Lower lobe of right lung (tissue), 2 donors: ENCODE measurements at places on chromosomes 5 and 9. TPM values are rescaled to one million over a fixed set of nuclear protein-coding genes. Genes with fewer than 3 reads are reported as not detected.

GPR150 gene
- 0.18 TPM for total RNA-seq

SLC34A3 gene
- total RNA-seq, result not detected

SPATA6L gene
- 16.3 TPM for total RNA-seq

SYK gene
- 88.9 TPM for total RNA-seq

LCN10 gene
- 2.5 TPM for total RNA-seq

GABRP gene
- 0.38 TPM for total RNA-seq

CTNND2 gene
- total RNA-seq, result 6.0 TPM

ZNF618 gene
- 10.2 TPM for total RNA-seq

TRUB2 gene
- total RNA-seq, result 18.1 TPM

NSUN2 gene
- total RNA-seq, result 43.3 TPM

WWC1 gene
- total RNA-seq, result 61.9 TPM

SVEP1 gene
- 55.9 TPM for total RNA-seq

PRUNE2 gene
- 13.6 TPM for total RNA-seq

DNA sequence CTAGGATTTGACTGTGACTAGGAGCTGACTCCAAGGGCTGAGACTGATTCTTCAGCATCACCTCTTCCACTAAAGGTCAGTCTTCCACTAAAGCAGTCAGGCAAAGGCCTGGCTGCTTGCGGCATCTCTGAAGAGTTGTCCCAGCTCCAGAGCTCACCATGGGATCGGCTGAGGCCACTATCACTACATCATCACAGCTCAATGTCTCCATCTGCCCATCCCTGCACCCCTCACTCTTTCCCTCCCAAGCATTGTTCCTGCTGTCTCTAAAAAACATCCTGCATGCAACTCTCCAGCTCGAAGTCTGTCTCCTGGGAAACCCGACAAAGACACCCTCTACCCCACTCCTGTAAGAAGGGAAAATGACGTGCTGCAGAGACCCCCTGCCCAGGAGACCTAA, 15.5 kb upstream of the WWC1 start:
- no peak for DNase-seq

DNA sequence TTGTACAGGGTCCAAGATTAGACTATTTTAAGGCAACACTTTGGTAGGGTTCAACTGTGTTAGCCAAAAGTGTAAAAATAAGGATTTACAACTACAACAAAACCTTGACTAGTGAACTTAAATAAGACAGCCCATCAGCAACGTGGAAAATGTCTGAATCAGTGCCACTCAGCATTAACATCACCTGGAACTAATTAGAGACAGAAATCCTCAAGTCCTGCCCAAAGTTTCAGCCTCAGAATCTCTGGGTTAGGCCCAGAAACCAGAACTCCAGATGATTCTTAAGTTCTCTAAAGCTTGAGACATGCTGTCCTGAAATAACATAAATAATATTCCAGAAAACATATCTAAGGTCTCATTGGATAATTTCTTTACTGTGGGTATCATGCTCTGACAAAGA, 118.6 kb downstream of the SEMA6A start:
- DNase-seq, result no peak

DNA sequence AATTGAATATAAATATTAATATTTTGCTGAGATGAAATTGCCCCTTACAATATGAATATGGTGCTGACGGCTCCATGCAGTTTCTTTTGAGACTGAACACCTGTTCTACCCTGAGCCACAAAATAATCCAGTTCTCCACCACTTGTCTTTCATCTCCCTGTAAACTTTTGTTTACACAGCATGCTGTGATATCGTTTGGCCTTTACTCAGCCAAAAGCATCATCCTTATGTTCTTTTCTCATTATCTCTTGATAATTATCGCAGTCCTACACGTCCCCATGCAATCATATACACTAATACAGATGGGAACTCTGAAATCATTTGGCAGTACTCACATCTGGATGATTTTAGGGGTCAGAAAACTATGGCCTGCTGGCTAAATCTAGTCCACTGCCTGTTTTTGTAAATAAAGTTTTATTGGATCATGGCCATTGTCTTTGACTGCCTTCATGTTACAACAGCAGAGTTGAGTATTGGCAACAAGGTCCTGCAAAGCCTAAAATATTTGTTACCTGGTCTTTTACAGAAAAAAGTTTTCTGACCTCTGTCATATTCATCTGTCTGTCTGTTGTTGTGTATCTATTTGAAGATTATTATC, 53.3 kb downstream of the AOPEP start:
- no peak for DNase-seq

DNA sequence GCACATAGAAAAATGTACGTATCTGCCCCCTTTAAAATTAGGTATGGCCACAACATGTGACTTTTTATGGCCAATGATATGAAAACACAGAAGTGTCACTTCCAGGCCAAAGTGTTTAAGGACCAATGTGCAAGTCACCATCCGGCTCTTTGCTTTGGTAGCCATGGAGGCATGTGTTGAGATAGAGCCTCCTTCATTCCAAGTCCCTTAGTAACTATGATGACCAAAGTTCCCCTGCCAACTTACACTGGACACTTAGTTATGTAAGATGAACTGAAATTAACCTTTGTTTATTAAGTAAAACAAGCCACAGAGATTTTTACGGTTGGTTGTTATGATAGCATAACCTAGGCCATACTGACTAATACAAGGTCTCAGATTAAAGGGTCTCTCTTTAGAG, 51.0 kb downstream of the FBN2 start:
- DNase-seq, result no peak

DNA sequence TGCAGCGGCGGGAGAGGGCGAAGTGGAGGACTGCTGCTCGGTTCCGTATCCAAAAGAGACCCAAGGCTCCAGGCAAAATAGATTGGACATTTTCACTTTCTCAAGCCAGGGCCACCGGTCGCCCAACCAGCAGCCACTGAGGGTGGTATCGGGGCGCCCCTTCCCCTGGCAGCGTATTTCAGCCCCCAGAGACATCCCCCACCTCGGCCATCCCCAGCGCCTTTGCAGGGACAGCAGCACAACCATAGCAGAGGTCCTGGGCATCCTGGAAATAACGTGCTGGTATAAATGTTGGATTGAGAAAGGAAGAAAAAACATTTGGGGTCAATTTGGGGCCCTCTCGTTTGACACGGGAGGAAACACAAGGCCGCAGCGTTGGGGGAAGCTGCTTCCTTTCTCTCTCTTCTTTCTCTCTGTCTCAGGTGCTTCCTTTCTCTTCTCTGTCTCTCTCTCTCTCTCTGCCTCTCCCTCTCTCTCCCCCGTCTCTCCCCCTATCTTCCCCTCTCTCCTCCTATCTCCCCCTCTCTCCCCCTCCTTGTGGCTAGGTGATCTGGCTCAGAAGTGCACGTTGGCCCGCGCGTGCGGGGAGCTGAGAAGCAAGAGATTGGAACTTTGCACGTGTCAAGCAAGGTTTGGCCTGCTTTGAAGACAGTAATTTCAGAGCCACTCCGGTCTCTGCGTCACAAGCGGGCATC, 624 bp upstream of the RETREG1 start:
- DNase-seq, result no peak

DNA sequence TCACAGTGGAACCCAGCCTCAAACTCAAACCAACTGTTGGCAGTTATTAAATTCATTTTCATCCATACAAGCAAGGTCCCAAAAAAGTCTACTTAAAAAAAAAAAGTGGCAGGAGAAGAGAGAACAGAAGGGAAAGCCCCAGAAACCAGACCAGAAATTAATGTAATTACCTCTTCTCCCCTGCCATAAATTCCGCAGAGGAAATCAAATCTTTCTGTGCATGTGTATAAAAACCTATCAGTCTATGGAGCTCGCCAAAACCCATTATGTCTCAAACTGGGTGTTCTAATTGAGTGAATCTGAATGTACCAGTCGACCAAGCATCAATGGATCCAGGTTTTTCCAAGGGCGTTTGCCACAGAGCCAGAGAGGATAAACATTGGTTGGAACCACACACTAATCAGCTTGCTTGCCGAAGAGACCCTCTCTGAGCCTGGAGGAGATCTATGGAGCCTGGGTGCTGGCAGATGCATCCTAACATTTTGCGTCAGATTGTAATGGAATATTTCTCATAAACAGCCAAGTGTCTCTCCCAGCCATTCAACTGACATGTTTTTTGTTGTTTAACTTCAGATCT, 7.9 kb upstream of the HAND1 start:
- no peak for DNase-seq

GRCh38 chr9:85163415-85163814, 493.9 kb downstream of the NTRK2 start:
- DNase-seq, result no peak

DNA sequence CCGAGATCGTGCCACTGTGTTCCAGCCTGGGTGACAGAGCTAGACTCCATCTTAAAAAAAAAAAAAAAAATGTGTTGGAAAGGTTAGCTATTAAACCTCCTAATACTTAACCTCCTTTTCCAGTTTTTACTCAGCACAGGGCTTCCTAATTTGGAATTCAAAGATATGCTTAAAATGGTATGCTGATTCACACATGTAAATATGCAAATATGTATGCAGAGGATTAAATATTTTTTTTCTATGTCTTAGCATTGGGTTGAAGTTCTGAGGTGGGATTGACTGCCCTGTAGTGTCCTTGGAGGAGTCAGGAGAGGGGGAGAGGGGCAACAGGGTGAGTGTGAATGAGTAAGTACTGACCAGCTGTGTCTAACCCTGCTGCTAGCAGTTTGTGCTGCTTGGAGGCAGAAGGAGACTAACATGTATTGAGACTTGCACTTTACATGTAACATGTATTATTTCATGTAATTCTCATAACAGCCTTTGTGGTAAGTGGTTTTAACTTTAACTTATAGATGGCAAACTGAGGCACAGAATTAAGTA, 63.2 kb downstream of the SLC44A1 start:
- no peak for DNase-seq

DNA sequence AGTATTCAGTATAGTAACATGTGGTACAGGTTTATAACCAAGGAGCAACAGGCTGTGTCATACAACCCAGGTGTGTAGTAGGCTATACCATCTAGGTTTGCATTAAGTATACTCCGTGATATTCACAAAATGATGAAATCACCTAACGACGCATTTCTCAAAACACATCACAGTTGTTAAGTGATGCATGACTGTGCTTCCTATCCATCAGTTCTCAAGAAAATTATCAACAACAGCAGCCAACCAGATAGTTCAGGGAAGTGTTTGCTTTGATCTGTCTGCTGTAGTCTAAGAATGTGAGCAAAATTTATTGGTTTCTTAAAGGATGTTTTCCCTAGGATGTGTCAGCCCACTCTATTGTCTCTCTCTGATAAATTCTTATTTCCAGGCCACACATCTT, 7.4 kb downstream of the ZBTB26 start:
- DNase-seq, result no peak

GRCh38 chr9:31597977-31598376, 786.5 kb upstream of the ACO1 start:
- DNase-seq, result no peak

DNA sequence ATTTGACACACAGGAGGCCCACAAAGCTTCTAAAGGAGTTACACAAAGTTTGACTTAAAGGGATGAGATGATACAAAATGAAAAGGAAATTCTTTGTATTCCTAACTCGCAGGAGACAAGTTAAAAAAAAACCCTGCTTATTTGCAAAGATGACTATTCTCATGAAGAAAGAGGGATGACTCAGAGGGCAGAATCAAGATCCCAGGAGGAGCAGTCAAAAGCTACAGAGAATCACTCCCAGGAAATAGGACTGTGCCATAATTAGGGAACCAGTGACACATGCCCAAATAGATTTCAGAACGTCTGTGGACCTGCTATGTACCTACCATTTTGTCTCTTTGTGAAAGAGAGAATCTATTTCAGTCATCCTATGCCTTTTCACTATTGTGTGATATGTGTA, 103.5 kb upstream of the ARRDC3 start:
- DNase-seq, result no peak

DNA sequence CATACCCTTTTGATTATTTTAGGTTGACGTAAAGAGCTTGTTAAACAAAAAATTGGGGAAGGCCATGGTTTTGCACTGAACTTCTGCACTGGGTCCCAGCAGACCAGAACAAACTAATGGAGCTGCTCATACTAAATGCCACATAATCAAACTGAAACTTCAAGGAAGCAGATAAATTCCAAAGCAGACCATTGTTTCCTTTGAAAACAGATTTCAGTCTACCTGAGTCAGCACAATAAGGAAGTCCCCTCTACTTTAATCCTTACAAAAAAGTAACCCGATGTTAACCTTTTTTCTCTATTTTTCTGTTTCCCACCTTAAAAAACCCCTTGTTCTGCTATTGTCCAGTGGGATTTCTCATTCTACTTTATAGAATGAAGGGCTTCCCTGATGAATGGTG, 39.2 kb downstream of the WDR36 start:
- no peak for DNase-seq

DNA sequence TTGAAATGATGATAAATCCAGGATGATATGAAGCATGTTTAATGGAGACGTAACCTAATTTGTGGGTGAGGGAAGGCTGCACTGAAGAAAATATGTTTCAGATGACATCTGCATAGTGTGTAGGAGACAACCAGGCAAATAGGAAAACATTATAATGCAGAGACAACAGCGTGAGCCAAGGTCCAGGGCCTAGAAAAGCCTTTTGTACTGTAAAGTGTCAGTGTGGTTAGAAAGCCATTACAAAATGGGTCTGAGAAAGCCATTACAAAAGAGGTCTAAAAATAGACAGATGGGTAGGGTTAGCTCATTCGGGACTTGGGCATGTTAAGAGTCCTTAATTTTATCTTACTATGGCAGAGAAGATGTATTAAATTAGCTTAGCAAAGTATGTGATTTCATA, 14.9 kb upstream of the GABRG2 start:
- DNase-seq, result no peak

DNA sequence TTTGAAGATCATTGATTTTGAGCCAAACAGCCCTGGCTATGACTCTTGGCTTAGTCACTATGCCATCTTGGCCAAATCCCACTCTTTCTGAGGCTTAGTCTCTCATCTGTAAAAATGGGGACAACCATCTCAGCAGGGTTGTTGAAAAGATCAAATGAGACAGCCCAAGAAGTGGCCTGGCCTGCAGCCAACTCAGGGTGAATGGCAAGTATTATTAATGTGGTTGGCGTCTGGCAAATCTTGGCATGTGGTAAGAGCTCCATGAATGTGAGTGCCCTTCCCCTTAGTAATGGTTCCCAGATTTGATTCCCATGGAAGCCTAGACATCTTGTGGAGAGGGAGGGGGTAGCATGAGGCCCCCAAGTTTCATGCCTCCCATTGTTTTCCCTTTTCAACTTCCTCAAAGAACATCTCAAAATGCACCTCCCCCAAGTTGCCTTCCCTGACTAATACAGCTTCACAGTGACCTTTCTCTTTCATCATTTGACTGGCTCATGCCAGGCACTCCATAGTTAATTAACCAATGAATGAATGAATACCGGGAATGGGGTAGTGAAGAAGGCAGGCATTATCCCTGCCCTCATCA, 11.8 kb upstream of the TGFBI start:
- DNase-seq, result no peak

DNA sequence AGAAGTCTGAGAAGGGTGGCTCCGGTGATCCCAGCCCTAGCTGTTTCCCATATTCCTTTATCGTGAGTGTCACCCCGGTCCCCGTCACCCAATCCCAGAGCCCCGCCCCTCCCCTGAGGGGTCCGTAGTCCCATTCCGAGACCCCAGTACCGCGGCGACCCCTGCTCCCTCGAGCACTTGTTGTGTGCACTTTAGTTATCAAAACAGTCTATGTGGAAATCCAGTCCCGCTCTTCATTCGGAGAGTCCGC, 223 bp downstream of the LRSAM1 start:
- DNase-seq, result no peak

GRCh38 chr9:33452828-33453271, 5.5 kb upstream of the AQP3 start:
- DNase-seq, result peak; percentile 84

GRCh38 chr5:151541571-151541970, 49.6 kb downstream of the FAT2 start:
- no peak for DNase-seq

- DNase-seq, result no peak
Measured at GRCh38 chr9:127967151-127967809, 13.5 kb downstream of the EEIG1 start.
